Stimulated activated CD4-positive, alpha-beta T cell treated with anti-CD3 and anti-CD28 coated beads, TNF-alpha, amount 100 ng/mL, for 1 hour (primary cell): ENCODE measurements at places on chromosomes 2 and 18.

DNA sequence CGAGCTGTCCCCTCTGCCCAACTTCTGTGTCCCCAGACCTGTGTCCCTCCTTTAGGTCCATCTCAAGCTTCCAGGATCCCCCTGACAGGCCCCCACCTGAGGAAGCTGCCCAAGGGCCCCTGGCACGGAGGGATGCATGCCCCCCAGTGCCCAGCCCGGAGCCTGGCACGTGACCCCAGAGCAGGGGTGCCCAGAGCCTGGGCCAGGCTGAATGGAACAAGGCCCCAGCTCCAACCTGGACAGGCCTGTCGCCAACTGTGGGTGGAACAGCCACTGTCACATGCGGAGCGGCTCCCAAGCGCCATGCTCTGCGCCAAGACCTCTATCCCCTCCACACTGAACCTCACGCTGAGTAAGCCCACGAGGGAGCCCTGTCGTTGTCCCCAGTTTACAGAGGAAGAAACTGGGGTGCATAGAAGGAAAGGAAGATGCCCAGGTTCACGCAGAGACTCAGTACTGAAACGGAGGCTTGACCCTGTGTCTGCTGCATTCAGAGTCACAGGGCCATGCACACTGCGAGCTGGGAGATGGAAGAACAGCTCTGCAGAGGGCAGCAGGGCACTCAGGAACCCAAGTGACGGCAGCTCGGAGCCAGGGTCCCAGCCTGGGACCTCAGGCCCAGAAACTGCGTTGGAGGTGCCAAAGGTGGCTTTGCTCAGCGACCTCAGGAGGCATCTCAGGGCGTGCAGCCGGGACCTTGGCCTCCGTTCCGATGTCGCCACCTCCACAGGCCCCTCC lies 5.5 kb upstream of the ECEL1 start:
- no peak for DNase-seq

DNA sequence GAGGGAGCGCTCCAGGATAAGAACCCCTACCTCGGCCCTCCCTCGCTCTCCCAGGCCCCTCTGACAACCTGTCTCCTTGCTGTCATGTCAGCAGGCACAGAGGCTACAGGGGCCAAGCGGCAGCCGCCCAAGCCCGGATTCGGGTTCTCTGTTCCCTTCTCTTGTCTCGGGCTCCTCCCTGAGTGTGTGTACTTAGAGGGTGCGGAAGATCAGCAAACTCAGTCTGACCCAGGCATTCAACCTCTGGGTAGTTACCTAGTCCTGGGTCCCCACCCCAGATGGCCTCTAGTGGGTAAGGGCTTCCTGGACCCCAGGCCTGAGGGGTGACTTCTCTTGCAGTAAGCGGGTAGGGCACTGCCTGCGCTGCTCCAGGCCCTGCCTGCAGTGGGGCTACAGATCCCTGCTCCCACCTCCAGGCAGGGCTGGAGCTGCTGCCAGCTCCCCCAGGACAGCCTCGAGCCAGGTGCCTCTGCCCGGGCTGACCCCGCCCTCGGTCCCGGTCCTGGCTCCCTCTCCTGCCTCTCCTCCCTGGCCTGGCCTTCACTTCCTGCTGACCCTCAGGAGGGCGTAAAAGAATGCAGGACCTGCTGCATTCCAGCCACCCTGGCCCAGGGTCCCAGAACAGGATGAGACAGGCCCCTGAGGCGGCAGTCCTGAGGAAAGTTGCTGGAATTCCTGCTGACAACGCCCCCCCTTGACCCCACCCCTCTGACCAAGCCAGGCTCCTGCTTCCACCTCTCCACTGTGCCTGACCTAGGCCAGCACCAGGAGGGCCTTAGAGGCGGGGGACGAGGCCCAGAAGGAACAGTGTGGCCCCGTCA lies 22.0 kb downstream of the GPC1 start:
- no peak for DNase-seq

DNA sequence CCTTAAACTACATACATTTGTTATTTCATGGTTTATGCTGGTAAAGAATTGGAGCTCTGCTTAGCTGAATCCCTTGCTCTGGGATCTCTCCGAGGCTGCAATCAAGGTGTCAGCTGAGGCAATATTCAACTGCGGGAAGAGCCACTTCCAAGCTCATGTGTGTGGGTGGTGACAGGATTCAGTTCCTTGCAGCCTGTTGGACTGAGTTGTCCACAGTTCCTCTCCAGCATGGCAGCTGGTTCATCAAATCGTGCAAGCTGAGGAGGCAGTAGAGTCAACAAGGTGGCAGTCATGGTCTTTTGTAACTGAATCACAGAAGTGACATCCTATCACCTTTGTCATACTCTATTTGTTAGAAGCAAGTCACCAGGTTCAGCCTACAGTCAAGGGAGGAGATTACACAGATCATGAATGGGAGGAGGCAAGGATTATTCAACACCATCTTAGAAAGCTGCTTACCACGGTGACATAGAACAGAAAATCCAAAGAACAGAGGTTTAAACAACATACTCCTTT lies 56.9 kb downstream of the CTIF start:
- DNase-seq = no peak

DNA sequence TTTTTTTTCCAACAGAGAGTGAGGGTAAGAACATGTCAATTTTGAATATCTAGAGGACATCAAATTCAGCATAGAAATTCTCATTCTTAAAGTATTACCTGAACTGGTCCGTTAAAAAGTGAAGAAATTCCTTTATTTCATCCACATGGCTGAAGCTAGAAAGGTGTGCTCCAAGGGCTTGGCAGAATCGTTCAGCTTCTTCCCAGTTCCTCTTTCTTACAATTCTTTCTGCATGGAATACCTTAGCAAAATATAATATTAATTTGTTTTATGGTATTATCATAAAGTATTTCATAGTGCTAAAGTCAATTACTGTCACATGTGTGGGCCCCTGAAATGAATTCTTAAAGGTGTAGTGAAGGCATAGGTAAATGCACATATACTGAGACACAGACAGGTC lies 74.3 kb upstream of the CD302 start:
- no peak for DNase-seq

GRCh38 chr2:37558623-37559022 lies 112.8 kb downstream of the CDC42EP3 start:
- DNase-seq = no peak

DNA sequence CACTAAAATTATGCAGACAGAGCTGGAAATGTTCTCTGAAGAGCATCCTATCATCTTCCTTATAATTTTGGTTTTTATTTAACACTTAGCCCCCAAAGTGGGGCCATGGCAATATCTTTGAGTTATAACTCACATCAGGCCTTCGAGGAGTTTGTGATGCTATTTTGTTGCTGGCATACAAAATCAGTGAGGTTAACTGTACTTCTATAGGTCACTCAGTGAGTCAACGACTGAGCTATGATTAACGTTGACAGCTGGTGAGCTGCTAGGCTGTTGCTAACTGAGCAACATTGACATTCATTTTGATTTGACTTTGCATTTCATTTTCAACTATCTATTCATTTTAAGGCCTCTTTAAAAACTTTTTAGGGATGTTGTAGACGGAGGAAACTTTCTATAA lies 50.0 kb downstream of the GPD2 start:
- DNase-seq = no peak

GRCh38 chr2:221350616-221351015 lies 221.5 kb downstream of the EPHA4 start:
- DNase-seq = no peak

DNA sequence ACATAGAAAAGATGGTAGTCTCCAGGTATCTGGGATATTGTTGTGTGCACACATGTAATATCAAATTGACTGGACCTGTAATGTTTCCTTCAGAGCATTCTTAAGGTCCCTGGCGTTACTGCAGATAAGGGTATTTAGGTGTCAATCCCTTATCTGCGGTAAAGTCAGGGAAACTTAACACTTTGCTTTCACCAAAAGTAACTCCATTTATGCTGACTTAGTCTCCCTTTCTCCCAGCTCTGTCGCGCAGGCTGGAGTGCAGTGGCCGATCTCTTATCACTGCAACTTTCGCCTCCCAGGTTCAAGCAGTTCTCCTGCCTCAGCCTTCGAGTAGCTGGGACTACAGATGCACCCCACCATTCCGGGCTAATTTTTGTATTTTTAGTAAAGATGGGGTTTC lies 1.8 kb downstream of the CNNM3 start:
- DNase-seq = no peak

GRCh38 chr18:69759046-69759445 lies 188.6 kb downstream of the CD226 start:
- DNase-seq = no peak

- no peak for DNase-seq
These were observed 261.2 kb downstream of the SUCLG1 start for GRCh38 chr2:84197901-84198300.

DNA sequence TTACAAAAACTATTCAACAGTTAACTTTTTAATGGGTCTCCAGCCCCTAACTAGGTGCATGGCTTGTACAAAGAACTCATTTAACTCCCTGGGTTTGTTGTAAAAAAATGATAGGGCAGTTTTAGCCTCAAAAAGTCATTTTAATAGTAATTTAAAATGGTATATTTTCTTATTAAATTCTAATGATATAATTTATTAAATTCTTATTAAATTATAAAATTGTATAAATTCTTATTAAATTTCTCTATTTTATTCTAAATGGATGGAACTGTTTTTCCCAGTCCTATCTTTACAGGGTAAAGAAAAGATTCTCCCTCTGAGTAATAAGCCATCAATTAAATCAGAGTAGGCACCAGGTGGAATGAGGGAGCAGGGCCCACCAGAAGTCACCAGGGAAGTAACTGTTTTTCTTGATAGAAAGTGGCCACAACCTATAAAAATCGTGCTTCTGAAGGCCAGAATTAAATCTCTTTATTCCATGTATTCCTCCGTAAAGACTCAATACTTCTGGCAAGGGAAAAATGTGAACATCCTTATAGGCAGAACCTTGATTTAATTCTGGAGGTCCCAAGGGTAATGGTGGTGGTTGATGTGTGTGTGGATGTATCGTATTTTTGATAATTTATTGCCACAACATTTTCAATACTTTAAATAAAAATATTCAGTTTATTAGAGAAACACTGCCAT lies 814 bp downstream of the FKBP7 start:
- no peak for DNase-seq

- no peak for DNase-seq
These were observed 9.4 kb downstream of the ABCG8 start for GRCh38 chr2:43848214-43848613.

- DNase-seq = no peak
These were observed 142.7 kb upstream of the SLC39A10 start for GRCh38 chr2:195514365-195514764.
